ENCODE measurements at places on chromosomes 12 and 14.

- DNase-seq = no peak
These were observed 14.4 kb upstream of the SDR39U1 start for GRCh38 chr14:24456980-24457379.

DNA sequence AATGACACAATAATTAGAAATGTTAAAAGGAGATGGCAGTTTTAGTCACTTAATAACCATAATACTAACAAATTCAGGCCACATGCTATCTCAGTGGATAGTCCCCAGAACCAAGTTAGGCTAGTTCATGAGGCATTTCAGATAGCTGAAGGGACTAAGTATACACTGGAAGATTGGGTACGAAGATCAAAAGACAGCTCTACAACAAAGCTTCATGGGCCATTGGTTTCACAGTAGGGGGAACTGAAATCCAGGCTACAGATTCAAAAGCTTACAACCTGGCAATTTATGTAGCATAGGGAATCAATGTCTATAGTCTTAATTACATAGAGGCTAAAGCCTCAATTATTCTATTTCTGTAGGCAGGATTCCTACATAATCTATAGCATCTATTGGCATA lies 343.0 kb downstream of the RGS6 start:
- no peak for DNase-seq

GRCh38 chr12:65868878-65869277 lies 44.6 kb downstream of the HMGA2 start:
- no peak for DNase-seq

DNA sequence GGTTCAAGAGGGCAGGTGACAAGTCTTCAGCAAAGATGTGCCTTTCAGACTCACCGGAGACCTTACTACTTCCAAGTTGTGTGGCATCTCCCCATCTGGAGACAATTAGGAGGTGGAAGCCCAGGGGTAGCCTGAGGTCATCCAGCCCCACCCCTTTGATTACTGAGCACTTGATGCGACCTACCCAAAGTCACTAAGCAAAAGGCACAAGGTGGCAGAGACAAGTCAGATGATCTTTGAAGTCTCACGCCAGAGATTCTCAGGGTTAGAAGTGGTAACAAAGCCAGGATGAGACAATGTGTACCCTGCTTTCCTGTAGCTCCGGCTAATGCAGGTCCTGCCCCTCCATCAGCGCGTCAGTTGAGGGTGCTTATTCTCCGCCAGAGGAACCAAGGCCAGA lies 1.4 kb upstream of the FOXN3 start:
- DNase-seq = no peak

GRCh38 chr12:77218278-77218677 lies 152.9 kb upstream of the E2F7 start:
- no peak for DNase-seq

GRCh38 chr12:120139958-120140357 lies 23.4 kb upstream of the RAB35 start:
- DNase-seq = no peak

DNA sequence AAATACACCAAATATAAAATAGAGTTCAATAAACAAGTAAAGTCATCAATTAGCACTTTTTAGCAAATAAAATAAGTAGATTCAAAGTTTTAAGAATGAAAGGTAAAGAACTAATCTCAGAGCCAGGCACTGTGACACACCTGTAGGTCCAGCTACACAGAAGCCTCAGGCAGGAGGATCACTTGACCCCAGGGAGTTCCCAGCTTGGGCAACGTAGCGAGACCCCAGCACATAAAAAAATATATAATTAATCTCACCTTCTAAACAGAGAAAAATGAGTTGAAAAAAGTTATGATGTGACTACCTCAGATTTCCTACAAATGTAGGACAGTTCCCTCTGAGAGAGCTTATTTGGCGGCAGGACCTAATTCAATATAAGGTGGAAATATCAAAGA lies 19.3 kb downstream of the DAD1 start:
- no peak for DNase-seq

DNA sequence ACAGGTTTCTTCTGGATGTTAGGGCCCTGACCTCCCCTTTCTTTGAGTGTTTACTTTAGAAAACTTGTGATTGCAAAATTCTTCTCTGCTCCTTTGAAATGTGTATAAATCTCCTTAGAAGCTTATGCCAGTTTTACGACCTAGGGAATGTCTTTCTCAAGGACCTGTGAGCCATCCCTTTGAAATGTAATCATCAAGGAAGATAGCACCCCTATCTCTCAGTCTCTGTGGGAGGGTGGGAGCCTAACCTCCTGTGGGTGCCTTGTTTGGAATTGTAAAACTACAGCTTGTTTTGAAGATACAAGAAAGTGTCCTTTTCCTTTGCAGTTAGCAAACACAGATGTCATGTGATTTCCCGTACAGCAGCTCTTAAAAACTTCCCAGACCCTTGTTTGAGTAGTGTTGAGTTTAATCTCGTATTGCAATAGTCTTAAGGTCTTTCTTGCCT lies 3.3 kb downstream of the OR10AD1 start:
- DNase-seq = no peak

DNA sequence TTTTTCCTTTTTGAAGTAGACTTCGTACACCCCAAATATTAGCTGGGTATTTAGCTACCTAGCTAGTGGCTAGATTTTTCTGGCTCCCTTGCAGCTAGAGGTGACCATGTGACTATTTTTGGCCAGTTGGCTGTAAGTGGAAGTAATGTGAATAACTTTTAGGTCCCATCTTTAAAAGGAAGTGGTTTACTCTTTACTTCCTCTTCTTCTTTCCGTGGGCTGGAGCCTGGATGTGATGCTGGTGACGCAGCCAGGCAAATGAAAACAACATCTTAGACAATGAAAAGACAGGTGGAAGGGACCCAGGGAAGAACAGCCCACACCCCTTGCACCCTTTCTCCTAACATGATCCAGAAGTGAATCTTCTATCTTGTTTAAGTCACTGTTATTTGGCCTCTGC lies 245.5 kb downstream of the ATP23 start:
- DNase-seq = no peak

DNA sequence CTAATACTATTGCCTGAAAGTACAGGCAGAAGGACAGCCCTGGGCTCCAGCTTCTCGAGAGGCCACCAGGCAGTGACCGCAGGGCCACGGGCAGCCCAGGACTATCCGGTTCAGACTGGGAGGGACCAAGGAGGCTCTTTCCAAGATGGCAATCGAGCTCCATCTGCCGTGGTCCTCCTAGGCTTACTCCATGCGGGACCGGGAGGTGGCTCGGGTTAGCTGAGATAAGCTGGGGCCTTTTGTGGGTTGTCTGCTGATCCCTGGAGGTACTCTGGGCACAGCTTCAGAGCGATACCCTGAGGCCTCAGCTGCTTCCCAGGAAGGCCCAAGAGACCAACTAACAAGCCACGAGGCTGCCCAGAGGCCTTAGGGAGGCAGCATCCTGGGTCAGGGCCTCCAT lies 33.1 kb downstream of the SNRNP35 start:
- DNase-seq = no peak

DNA sequence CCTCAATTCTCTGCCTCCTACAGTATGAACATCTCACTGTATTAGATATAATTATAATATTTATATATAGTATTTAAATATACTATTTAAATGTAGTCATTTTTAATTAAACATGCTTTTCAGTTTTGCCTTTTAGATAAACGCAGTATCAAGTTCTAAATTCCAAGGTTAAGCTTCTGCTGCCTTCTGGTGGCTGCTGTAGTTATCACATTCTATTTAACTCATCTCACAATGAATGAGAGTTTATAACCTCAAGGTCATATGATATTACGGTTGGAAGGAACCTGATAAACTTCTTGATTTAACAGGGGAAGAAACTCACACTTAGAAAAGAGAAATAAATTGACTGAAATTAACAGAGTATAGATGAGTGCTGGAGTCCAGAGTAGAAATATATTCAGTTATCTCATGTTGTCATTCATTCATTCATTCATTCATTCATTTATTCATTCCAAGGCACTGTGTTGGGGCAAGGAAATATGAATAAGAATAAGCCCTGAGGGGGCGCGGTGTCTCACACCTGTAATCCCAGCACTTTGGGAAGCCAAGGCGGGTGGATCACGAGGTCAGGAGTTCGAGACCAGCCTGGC lies 31.9 kb downstream of the GUCY2C start:
- no peak for DNase-seq

GRCh38 chr14:71529848-71530247 lies 402.4 kb upstream of the RGS6 start:
- no peak for DNase-seq

GRCh38 chr12:13851828-13852227 lies 129.6 kb downstream of the GRIN2B start:
- DNase-seq = no peak

GRCh38 chr12:57612711-57613426 lies 1.6 kb downstream of the ARHGEF25 start:
- DNase-seq = no peak

- DNase-seq = no peak
These were observed 82.9 kb downstream of the PAPOLA start for GRCh38 chr14:96584907-96585671.

DNA sequence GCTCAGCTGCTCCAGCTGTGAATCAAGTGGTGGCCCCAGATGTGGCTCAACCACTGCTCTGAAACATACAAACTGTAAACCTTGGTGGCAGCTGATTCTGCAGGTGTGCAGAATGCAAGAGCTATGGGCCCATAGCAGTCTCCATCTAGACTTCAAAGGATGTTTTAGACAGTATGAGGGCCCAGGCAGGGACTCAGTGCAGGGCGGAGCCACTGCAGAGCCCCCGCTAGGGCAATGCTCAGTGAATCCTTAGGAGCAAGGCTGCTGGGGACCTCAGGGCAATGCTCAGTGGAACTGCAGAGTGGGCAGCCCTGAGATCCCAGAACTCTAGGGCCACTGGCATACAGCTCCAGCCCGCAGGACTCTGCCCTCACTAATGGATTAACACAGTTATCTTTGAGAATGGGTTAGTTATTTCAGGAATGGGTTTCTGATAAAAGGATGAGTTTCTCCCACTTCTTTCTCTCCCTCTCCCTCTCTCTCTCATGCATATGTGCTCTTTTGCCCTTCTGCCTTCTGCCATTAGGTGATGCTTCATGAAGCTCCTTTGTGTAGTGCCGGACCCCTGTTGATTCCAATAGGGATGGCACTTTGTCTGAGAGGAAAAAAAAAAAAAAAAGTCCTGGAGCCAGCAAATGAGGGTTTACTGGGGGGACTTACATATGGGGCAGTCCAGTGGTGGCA lies 48.4 kb upstream of the JDP2 start:
- no peak for DNase-seq

DNA sequence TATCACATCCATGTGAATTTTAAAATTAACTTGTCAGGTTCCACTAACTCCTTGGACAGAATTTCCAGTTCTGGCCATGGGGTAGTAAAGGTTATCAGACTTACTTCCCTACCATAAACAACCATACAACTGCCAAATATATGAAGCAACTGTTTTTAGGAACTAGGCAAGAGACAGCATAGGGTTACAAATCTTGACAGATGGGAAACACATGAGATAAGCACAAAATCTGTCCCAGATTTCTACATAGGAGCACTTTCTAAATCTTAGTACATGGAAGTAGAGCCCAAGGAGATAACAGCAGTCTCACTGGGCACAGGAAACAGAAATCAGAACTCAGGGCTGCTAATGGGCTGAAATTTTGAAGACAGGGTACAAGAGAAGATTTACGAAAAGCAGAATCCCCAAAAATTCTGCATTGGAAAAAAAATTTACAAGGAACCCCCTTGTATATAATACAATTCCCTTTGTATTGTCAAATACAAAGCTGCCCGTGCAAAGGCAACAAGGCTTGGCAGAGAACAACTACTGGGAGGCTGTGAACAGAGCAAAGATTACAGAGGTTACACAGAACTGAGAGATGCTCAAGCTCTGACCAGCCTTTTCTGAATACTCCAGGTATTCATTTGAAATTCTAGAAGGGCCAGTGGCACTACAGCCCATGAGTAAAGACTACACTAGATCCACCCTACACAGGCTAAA lies 43.2 kb downstream of the GALNT4 start:
- no peak for DNase-seq

GRCh38 chr14:88835661-88836060 lies 11.2 kb downstream of the TTC8 start:
- DNase-seq = no peak

- no peak for DNase-seq
These were observed 248.1 kb downstream of the DPY19L2 start for GRCh38 chr12:63420206-63420644.

DNA sequence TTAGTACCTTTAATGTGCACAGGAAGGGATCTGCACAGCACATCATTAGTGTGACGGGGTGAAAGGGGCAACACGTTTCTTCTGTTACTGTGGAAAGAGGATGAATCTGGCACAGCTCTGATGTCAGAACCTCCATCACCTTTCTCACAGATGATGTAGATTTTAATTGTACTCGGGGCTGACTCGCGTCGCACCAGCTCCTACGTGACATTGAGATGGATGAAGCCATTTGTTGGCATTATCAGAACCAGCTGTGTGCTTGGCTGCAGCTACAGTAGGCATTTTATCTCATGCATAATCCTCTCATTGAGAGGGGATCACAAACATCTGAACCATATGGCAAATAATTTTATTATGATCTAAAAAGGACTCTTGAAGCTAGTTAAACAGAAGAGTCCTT lies 173.6 kb downstream of the PDZRN4 start:
- DNase-seq = no peak

DNA sequence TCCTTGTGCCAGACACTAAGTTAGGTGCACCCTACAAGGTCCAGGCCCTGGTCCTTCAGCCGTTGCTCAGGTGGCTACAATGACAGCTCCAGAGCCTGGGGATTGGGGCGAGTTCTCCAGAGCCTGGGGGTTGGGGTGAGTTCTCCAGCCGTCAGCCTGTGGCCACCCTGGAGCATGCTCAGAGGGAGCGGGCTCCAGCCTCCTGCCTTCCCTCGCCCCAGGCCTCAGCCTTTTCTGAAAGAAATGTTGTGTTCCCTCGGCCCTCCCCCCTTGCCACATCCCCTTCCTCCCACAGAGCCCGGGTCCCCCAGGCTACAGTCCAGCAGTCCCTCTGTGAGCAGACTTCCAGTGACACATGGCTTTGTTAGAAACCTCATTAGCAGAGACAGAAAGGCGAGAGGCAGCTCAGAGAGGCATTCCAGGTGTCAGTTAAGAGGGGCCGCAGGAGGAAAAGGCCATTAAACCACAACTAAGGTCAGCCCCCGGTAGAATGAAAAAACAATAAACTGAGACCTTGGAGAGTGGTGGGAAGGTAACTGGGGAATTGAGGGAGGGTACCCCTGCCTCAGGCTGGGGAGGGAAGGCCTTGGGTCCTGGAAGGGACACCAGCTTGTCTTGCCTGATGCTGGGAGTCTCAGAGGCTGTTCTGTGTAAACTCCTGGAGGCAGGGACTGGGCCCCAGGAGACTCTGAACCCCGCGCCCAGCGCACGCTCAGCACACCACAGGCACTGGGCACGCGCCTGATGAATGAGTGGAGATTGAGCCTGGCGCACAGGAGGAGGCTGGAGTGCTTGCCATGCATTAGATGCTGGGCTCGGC lies 23.1 kb upstream of the COL2A1 start:
- DNase-seq = no peak

GRCh38 chr14:103730490-103731035 lies 15.0 kb downstream of the ZFYVE21 start:
- no peak for DNase-seq

GRCh38 chr14:34063470-34064164 lies 112.7 kb upstream of the EGLN3 start:
- no peak for DNase-seq

GRCh38 chr14:54226103-54226502 lies 170.7 kb upstream of the CDKN3 start:
- DNase-seq = no peak

- DNase-seq = no peak
These were observed 3.5 kb downstream of the ACRBP start for GRCh38 chr12:6643569-6644256.

All from keratinocyte (primary cell).